DMS153 (cell line): ENCODE measurements at places on chromosomes 12 and 14.

DNA sequence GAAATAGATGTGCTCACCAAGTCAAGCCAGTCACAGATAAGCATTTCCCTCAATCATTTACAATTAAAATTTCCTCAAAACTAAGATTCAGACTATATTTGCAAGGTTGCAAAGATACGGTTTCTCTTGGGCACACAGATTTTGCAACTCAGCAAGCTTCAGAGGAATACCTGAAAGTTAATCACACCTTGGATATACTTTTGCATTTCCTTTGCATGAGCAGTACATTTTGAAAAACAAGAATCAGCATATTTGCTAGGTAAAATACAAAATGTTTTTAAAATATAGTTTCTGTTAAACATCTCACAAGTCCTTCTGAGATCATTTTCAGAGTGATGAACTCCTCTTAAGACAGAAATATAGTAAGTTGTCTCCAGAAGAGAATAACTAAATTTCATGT, 336.9 kb downstream of the DUSP6 start:
- no peak for DNase-seq

- peak; percentile 36 for DNase-seq
Observed at GRCh38 chr14:40240245-40240859, 808.1 kb upstream of the FBXO33 start.

DNA sequence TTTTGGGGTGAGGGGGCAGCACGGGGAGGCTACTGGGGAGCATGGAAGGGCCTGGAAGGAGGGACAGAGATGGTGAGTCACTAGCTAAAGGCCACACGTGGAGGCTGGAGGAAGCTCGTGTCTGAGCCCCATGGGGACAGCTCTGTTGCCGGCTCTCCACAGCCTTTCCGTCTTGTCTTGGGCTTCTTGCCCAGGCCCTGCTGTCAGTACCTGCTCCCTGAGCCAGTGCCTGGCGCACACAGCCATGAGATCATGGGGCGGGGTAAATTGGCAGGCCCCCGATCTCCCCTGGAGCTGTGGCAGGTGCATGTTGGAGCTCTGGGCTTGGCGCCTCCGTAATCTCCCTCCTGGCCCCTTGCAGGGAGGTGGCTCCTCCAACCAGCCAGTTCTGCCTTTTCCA, 16.1 kb upstream of the KRT80 start:
- peak; percentile 35 for DNase-seq

DNA sequence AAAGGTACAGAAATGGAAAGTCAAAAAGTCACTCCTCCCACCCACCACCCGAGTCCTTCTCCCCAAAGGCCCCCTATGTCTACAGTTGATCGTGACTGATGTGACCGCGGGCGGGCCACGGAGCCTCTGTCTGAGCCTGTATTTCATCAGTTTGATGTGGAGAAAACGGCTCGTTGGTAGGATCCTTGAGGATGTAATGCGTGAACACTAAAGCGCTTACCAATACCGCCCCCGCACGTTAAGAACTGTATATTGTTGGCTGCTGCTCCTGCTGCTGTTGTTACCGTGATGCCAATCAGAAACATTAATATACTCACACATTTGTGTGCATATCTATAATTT, 24.6 kb upstream of the UBC start:
- no peak for DNase-seq

DNA sequence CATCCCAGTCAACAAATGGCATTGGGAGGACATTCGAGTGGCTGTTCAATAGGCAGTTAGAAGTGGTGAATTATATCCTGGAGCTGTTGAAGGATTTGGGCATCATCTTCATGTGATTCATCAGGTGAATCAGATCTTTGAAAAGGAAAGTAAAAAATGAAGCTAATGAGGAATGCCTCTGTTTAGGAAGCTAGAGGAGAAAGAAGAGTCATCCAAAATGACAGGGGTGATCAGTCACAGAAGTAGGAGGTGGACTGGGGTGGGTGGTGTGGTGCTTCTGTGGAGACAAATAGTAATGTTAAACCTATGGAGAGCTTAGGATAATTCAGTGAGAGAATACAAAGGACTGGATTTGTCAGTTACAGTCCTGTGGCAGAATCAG, 32.7 kb downstream of the DIP2B start:
- DNase-seq = no peak

DNA sequence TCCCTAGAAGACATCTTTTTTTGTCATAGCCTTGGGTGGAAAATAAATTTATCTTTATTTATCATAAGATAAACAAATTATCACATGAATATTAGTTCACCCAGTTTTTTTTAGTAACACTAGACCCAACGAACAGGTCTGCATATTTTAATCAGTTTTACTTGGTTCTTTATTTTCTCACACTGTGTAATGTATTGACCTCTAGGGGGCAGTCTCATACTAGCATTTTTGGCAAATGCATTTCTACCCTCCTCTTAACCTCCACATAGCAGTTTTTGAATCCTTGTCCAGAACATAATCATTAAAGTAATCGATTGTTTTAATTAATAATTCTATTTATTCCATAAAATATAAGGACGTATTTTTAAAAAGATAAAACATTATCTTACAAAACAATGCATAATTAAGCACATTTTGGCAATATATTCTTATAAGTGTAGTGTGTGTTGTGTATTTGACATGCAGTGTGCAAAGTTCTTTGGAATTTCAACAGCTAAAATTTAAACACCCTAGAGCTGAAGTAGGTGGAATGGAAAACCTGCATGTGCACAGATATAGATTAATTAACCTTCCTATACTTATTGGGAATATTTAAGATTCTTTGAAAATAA, 31.6 kb upstream of the PTPRQ start:
- peak; percentile 49 for DNase-seq

DNA sequence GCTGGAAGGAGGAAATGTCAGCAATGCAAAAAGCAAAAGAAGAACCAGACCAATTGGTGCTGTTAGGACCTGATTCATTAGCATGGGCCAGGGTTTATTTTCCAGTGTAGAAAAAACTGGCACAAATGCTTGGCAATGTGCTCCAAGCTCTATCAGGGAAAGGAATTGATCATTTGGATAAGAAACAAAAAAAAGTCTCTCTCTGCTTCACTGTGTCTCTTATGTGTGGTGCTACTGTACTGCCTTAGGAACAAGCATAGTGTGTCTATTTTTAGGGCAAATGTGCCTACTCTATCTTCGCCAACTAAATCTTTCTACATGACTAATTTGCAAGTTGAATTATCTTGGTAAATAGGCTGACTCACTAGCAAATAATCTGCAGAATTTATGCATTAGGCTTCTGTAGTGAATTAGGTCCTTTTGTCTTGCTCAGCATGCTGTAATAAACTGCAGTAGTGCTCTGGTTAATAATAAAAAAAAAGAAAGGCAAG, 236.7 kb downstream of the MDGA2 start:
- no peak for DNase-seq

DNA sequence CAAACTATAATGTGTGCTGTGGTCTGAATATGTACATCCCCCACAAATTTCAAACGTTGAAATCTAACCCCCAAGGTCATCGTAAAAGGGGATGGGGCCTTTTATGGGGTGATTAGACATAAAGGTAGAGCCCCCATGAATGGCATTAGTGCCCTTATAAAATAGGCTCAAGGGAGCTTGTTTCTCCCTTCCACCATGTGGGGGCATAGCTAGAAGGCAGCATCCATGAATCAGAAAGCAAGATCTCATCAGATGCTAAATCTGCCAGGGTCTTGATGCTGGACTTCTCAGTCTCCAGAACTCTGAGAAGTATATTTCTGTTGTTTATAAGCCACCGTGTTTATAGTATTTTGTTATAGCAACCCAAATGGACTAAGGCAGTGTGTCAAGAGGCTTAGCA, 33.4 kb upstream of the IGF1 start:
- DNase-seq = no peak

DNA sequence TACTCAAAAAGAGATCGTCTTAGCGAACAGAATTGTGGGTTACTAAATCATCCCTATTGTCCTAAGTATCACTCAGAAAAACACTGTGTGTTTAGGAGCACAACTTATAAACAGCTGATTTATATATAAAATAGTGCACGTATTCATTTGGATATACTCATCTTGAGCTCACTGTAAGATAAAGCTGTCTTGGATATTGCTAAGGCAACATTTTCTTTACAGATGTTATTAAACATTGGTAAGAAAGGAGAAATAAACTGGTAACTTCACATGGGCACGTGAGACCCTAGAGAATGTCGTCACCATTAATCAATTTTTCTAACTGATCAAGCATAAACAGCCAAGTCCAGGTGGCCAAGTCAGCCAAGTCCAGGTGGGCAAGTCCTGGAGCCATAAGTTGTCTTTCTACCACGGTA, 1.7 kb downstream of the PAWR start:
- no peak for DNase-seq

- peak; percentile 99 for DNase-seq
Observed at GRCh38 chr12:71947645-71948105, 9.0 kb downstream of the TPH2 start.

DNA sequence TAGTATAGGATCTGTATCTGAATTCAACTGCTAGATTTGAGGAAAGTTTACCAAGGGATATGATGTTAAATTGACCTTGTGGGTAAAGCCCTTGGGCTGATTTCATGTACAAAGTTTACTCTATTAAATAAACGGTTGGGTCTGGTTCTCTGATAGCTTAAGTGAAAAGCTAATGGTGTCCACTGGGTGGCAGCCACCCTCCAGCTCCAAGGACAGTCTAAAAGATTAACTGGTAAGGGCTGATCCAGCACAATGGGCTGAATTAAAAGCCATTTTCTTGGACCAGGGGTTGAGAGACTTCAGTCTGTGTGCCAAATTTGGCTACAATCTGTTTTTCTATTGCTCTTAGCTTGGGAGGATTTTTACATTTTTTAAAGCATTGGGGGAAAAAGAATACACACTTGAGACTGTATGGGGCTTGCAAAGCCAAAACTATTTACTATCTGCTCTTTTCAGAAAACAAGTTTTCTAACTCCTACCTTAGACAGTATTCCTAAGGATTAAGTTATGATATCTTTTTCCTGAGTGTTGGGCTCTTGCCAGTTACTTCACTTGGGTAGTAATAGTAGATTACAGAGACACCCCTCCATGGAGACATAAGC, 116.5 kb downstream of the GPHN start:
- DNase-seq = peak; percentile 1

GRCh38 chr12:90794212-90794611, 160.8 kb downstream of the CCER1 start:
- DNase-seq = no peak

DNA sequence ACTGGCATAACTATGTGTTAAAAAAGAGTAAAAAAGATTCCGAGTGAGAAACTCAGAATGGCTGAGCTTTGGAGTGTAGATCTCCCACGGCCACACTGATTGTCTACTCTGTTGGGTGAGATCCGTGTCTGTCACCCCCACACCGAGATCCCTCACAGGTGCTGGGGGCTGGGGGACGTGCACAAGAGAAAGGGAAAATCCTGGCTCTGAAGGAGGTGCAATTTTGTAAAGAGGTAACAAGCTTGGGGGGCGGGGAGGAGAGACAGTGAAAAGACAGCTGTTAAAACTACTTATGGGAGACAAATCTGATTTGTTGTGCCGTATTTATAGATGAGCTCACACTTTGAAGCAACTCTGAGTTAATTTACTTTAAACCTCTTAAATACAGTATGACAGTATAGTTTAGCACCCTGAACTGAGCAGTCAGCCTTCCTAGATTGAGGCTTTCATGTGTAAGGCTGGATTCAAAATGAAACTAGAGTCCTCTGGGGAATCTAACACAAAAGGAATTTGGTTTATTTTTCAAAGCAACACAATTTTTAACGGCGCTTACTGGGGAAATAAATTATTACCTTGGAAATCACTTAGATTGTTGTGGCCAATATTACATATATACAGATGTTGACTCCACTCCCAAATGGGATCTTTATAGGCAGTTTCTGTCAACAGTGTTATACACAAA, 167.4 kb upstream of the RGS6 start:
- no peak for DNase-seq

- DNase-seq = no peak
Observed at GRCh38 chr12:83361071-83361470, 674.4 kb downstream of the TMTC2 start.

DNA sequence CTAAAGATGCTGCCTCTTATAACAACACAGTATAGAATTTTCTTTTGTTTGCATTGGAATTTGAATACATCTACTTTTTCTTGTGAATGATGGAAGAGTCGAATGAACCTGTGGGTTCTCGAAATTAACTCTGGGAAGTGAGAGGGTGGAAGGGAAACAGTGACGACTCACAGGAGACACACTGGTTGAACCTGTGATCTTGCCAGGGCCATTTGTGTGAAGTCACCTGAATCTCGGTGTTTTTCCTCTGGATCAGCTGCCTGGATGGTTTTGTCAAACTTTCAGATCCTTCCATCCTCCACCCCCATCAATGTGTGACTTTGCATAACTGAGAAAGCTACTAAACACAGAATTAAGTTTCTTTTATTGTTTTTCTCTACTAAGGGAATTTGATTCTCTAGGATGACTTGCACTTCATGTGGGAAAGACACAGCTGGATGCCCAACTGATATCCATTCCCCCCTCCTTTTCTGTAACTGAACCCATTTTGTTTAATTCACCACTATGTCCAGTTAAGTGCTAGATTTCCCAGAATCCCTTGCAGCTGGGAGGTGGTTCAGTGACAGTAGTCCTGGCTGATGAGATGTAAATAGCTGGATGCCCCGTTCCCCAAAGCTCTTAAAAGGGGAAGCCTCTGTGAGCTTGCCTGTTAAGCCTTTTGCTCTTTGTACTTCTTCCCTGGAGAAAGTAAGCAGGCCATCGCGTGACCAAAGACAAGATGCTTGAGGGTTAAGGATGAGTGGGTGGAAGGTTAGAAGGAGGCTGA, 6.3 kb downstream of the PPFIBP1 start:
- no peak for DNase-seq

- no peak for DNase-seq
Observed at GRCh38 chr12:69028941-69029729, 96.2 kb upstream of the CPM start.

GRCh38 chr14:100122481-100123223, 36.8 kb downstream of the DEGS2 start:
- no peak for DNase-seq

GRCh38 chr14:100907240-100907639, 3.7 kb upstream of the RTL1 start:
- DNase-seq = no peak

- no peak for DNase-seq
Observed at GRCh38 chr14:52948836-52949235, 2.0 kb downstream of the FERMT2 start.

GRCh38 chr14:93977790-93978581, 1.6 kb upstream of the ASB2 start:
- no peak for DNase-seq

DNA sequence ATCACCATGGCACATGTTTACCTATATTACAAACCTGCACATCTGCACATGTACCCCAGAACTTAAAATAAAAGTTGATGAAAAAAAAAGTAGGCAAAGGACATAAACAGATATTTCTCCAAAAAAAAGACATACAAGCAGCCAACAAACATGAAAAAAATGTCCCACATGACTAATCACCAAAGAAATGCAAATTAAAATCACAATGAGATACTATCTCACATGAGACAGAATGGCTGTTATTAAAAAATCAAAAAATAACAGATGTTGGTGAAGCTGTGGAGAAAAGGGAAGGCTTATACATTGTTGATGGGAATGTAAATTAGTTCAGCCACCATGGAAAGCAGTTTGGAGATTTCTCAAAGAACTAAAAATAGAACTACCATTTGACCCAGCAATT, 68.0 kb upstream of the FAR2 start:
- no peak for DNase-seq
